ENCODE measurements at places on chromosomes 3 and 15.

DNA sequence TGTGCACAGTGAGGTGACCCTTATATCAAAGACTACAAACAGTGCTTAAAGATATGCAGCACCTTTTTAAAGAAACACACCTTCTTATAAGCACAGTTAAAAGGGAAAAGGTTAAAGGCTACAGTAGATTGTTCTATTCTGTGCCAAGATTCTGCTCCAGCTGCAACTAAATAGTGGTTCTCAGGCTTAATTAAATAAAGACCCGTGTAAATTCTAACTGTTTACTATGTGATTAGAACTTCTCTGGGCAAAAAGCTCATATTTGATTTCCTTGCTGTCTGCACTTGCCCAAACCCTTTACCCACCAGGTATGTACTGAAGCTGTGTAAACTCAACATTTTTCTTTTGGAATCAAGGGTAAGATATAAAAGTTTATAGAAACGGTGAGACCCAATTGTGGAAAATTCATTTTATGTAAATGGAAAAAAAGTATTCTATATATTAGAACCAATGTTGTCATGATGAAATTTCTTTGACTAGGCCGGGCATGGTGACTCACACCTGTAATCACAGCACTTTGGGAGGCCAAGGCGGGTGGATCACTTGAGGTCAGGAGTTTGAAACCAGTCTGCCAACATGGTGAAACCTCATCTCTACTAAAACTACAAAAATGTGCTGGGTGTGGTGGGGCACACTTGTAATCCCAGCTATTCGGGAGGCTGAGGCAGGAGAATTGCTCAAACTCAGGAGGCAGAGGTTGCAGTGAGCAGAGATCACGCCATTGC is 230.6 kb downstream of the MECOM start:
- no peak for DNase-seq

DNA sequence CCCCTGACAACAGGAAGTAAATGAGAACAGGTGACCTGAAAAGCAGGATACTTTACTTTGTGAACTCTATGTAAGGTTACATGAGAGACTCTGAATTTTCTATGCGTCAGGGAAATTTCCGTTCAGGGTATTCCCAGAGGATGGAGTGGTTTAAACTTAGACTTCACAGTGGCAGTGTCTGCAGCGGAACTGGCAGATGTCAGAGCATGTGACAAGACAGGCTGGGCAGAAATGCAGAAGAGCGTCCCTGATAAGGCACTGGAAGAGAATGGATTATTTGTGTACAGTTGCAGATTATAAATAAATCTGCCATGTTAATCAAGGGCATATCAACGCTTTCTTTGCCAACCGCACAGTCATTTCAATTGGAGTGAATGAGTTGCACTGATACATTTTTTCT is 598.4 kb upstream of the ZNF717 start:
- no peak for DNase-seq

DNA sequence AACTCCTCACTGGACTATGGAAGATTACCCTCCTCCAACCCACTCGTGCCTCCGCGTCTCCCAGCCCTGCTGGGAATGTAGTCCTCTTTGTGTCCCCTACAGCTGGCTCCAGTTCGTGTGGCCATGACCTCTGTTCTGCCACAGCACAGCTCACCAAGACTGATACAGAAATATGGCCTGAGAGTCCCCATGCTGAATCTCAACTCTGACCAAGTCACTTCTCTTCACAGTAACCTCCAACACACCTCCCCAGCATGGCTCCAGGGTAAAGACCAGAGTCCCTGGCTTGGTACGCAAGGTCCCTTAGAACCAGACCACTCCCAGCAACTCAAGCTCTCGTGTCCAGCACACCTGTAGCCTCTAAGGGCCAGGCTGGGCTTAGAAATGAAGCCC is 2.3 kb upstream of the COL7A1 start:
- no peak for DNase-seq

DNA sequence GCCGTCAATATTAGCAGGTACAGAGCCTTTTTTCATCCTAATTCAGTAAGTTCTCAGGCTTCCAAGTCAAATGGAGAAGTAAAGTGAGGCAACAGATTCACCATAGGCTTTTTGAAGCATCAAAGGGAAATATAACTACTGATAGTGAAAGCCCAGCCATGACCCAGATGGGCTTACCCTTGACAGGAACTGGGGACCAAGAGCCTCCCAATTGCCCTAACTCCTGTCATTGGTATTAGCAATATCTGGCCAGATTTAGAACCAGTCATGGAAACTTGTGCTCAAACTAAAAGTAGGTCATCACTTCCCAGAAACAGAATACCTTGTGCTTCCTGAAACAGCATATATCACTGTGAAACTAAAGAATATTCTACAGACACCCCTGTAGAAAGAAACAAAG is 33.0 kb downstream of the NME9 start:
- DNase-seq = no peak

GRCh38 chr15:33149919-33150318 is 44.6 kb downstream of the FMN1 start:
- no peak for DNase-seq

DNA sequence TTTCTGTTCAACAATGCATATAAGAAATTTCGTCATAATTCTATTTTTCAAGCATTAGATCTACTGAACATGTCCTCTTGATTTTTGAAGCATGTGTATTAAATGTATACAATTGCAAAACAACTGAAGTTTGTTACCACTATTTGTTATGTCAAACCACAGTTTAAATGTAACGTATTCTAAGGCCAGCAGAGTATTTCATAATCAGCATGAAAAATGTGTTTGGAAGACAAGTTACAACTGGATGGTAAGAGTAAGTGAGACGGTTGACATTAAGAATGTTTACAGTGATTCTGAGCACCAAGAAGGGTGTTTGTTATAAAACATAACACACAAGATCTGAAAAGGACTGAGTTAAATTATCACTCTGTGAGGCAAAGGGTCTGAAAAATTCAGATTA is 738.4 kb downstream of the PLOD2 start:
- no peak for DNase-seq

DNA sequence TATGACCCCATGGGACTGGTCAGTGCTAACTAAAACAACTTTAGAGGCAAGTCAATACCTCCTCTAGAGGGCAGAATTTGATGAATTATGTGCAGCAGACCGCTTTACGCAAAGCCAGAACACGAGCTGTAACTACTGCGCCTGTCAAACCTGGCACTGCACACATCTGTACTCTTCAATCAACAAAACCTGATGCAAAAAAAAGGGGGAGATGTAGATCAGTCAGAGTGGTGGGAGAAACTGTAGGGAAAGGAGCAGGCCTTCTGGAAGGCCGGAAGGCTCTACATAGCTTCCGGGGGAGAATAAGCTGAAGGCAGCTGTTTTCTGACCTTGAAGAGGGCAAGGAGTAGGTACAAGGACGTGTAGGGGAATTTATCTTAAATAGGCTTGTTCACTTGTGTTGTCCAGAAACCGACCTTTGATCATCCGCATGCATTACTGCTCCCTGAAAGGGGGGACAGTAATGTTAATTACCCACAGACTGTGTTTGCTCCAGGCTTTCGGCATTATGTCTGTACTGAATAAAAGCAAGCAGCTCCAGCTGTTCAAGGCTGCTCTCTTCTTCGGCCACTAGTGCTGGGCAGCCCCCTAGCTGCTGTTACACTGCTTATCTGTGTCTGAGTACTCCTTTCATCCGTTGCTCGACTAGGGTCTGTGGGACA is 41.0 kb downstream of the GPR160 start:
- no peak for DNase-seq

DNA sequence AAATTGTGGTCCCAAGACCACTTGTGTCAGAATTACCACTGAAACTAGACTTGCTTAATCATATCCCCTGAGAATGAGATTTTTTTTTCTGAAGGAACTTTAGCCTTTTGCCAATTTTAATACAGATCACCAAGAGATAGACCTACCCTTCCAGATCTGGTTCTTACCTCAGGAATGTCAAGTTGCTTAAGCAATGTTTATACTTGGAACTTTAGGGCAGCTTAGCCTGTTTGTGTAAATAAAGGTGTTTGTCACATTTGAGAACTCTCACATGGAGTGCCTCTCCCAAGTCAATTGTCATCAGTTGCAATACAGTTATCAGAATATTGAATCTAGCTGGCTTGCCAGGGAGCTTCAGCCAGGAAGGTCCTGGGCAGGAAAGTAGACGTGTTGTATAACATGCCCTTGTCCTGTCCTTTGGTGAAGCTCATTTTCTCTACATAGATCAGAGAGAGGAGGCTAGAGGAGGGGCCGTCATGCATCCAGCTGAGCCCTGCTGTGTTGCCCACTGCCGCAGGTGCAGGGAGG is 3.9 kb downstream of the GPD1L start:
- no peak for DNase-seq

GRCh38 chr3:188832961-188833721 is 338.6 kb upstream of the TPRG1 start:
- no peak for DNase-seq

DNA sequence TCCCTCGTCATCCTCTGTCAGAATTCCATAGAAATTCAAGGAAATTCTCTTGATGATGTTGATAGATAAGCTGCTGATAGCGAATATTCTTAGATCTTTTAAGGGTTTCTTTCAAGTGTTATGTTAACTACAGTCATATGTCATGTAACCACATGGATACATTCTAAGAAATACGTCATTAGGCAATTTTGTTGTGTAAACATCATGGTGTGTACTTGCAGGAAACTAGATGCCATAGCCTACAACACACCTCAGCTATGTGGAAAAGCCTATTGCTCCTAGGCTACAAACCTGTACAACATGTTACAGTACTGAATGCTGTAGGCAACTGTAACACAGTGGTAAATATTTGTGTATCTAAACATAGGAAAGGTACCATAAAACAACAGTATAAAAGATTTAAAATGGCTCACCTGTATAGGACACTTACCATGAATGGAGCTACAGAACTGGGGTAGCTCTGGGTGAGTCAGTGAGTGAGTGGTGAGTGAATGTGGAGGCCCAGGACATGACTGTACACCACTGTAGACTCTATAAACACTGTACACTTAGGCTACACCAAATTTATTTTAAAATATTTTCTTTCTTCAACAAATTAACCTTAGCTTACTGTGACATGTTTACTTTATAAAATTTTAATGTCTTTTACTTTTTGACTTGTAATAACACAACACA is 34.6 kb downstream of the GLDN start:
- no peak for DNase-seq

DNA sequence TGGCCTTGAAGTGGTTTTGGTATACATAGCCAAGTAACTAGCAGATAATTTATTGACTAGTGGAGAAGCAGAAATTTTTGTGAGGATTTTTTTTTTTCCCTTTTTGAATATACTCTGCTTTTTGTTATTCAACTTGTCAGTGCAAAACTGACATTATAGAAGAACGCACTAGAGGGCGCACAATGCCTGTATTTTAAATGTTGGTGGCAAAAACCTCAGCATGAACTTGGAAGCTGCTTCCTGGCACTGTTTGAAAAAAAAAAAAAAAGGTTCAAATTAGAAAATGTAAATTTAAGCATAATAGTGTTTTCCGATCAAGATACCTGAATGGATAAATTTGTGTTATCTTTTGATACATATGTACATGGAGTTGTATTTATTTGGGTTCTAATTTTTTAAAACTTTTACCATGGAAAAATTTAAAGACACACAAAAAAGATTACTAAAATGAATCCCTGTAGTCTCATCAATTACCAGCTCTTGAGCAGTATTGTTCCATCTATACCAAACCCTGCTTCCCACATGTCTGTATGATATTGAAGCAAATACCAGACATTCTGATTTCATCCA is 56.0 kb downstream of the SLC25A26 start:
- peak; percentile 9 for DNase-seq

- DNase-seq = no peak
Measured at GRCh38 chr3:38030126-38031021, 932 bp upstream of the PLCD1 start.

DNA sequence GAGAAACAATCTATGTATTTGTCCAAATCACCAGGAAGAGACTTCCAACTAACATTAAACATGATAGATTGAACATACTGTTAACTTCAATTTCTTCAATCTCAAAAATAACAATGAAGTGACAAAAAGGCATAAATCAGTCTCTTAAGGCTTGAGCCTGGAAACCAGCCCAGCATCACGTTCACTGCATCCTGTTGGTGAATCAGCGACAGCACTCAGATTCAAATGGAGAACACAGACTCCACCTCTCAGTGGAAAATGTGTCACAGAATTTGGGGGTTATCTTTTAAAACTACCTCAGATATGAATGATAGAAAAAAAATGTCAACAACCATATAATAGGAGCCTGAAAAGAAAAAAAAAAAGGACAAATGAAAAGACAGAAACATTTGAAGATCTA is 212.0 kb downstream of the MINAR1 start:
- no peak for DNase-seq

GRCh38 chr3:123778991-123779622 is 105.0 kb downstream of the MYLK start:
- no peak for DNase-seq

GRCh38 chr3:176505878-176506621 is 691.2 kb downstream of the TBL1XR1 start:
- DNase-seq = no peak

DNA sequence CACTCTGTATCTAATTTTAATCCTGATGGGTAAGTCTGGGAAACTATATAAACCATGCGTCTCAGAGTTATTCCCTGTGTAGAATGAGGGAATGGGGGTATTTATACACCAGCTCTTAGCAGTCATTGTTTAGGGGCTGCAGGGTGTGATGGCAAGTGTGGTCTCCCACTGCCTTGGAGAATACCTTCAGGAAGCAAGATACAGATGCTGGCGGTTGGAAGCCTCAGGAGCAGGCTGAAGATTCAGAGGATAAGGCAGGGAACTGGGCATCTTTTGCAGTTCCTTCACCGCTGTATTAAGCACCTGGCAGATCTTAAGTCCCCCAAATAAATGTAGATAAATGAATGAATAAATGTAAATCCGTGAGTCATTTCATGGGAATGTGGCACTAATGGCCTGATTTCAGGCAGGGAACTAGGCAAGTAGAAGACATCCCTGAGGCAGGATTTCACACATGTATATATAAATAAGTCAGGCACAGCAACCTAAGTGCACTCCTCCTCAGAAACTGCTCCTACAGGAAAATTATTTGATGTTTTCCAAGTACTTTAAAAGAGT is 209.2 kb upstream of the GADL1 start:
- DNase-seq = no peak

- no peak for DNase-seq
Measured at GRCh38 chr3:162992741-162993140, 1496.1 kb downstream of the OTOL1 start.

DNA sequence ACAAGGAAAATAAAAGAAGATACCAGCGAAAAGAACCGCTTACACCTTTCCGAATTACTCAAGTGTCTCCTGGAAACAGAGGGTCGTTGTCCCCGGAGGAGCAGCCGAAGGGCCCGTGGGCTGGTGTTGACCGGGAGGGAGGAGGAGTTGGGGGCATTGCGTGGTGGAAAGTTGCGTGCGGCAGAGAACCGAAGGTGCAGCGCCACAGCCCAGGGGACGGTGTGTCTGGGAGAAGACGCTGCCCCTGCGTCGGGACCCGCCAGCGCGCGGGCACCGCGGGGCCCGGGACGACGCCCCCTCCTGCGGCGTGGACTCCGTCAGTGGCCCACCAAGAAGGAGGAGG is 325 bp downstream of the ALCAM start:
- no peak for DNase-seq

- no peak for DNase-seq
Measured at GRCh38 chr3:150342896-150343467, 65.1 kb upstream of the TSC22D2 start.

GRCh38 chr15:70854666-70854976 is 664 bp upstream of the LARP6 start:
- no peak for DNase-seq

- peak; percentile 21 for DNase-seq
Measured at GRCh38 chr3:156675830-156676767, 1.7 kb downstream of the TIPARP start.

Measured in NCI-H1092 (cell line).